ENCODE measurements at places on chromosomes 6 and 20.

GRCh38 chr6:128368213-128368944, 152.0 kb downstream of the PTPRK start:
- no peak for DNase-seq

- no peak for DNase-seq
Observed at GRCh38 chr20:13102694-13103093, 93.9 kb downstream of the SPTLC3 start.

DNA sequence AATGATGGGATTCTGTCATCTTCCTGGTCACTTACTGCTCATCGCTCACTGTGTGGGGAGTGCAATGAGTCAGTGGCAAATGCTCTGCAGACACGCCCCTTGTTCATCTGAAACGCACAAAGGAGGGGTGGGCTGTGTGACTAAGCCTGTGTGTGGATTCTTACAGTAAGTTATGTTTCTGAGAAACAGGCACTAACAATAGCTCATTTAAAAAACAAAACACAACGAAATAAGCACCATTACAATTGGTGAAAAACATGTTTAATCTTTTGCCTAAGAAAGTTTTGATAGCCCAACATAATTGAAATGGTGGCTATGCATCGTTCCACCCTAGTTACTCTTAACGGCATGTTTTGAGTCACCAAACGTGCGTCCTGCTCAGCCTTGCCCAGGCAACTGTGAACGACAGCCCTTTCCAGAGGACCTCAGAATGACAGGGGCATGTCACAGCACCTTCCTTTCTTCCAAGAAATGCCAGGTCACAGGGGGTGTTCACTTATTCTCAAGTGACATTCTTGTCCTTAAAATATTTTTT, 118.4 kb upstream of the SGK1 start:
- peak; percentile 64 for DNase-seq

DNA sequence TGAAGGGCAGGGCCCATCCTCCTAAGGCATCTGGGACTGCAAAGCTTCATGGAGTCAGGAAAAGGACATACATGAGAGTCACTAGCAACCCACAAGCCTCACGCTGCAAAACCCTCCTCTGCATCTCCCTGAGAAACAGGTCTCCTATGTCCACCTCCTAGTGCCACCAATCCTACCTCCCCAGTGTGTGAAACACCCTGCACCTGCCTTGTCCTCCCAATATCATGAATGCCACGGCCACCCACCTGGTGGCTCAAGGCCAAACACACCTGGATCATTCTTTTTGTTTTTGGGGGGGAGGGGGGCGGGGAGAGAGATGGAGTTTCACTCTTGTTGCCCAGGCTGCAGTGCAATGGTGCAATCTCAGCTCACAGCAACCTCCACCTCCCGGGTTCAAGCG, 90.5 kb downstream of the ZMYND8 start:
- DNase-seq = no peak

- no peak for DNase-seq
Observed at GRCh38 chr6:154689493-154690255, 43.5 kb upstream of the SCAF8 start.

DNA sequence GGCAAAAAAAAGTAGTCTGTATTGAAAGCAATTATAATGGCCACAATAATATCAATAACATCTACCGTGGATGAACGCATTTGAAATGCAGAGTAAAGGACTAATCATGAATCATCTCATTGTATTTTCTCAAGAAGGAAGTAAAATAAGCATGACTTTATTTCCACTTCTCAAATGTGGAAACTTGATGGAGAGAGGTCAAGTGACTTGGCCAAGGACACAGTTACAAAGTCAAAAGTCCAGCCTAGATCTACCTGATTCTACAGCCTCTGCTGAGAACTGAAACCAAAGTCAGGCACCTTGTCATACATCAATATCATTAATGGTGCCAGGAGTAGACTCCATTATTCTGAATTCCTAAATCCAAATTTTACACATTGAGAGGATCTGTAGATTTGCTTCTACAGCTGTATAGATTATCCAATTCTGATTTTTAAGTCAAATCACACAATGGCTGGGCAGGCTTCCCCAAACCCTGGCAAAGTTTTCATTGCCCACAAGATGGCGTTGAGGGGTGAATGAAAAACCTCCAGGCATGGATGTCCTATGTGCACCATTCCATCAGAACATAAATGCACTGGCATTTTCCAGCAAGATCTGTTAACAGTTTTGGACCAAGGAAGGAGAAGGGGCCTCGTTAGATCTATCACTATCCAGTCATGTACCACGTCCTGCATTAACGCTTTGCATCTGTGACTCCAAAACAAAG, 423.1 kb downstream of the MAFB start:
- no peak for DNase-seq

DNA sequence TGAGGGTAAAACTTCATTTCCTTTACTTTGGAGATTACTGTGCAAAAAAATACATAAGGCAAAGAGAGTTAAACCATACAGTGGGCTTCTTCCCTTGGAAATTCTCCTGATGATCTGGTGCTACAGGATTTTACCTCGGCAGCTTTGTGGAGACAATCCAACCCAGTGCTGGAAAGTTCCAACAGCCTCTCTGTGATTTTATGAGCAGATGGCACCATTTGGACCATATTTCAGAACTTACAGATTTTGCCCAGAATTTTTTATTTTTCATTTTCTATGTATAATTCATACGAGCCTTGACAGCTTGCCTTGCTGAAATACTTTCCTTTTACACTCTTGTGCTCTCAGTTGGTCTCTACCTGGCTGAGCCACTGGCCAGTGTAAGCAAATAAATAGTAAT, 43.3 kb upstream of the TNFRSF21 start:
- DNase-seq = no peak

- no peak for DNase-seq
Observed at GRCh38 chr20:39592371-39592770, 630.2 kb downstream of the DHX35 start.

GRCh38 chr6:380234-381218, 11.0 kb upstream of the IRF4 start:
- DNase-seq = no peak

DNA sequence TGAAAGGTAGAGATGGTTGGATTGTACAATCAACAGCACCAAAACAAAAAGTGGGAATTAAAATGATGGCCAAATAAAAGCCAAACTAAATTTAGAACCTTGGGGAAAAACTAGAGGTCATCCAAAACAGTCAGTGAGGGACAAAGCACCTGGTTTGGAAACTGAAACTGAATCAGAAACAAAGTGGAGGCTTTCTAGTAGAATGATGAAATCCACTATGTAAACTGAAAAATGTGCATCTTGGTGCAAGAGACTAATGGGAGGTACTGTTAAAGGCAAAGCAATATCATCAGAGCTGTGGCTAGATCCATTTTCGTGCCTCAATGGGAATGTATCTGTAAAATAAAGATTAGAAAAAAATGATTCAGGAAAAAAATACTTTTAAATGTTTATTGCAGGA, 380.0 kb upstream of the GJE1 start:
- DNase-seq = no peak

DNA sequence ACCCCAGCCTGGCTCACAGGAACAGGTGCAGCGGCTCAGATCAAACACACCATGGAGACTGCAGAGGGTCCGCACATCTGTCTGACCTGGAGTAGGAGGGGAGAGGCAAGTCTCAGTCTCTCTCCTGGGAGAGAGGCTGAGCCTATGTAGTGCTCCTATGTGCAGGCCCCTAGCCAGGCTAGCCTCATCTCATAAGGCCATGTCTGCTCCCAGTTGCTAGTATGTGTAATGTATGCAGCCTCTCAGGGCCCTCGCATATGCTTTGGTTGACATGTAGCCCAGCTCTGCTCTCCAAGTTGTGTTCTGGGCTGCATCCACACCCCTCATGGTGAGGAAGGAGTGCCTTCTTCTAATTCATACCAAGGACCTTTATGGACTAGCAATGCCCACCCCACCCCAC, 11.8 kb downstream of the TNXB start:
- DNase-seq = no peak

- no peak for DNase-seq
Observed at GRCh38 chr6:141874930-141875602, 257.7 kb upstream of the GJE1 start.

GRCh38 chr20:53706466-53707370, 113.1 kb upstream of the ZNF217 start:
- DNase-seq = no peak

DNA sequence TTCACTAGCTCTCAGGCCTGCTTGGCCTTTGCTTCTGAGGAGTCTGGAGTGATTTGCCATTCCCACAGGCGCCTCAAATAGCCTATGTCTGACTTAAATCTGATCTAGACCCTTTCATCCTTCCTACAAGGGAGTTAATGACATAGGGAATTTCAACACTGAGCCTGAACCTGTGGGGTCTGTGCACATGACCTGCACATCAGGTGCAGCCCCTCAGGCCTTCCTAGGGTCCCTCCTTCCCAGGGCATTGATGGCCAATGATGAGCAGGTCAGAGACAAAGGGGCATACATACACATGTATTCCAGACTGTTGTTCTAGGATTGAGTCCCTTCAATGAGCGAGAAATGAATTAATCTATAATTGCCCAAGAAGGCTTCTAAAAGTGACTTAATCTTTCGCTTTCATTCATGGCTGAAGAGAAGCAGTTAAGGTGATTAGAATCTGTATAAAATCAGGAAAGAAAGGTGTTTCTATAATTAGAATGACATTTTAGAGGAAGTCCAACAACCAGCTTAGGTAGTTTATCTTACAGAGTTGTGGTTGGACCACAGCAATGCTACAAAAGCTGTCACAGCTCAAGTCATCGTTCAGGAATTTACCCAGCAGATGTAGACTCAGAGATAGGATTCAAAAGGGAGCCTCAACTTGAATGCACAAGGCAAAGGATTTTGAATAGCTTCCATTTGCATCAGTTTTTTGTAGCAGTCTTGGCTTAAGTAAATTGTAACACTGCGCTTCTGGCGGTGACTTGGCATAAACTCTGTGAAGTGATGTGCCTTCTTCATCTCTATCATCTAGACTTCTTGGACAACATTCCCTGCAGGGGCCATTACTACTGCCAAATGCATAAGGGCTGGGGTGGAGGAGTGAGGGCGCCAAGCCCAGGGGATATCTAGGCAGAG, 27.0 kb upstream of the TBC1D7 start:
- DNase-seq = no peak

DNA sequence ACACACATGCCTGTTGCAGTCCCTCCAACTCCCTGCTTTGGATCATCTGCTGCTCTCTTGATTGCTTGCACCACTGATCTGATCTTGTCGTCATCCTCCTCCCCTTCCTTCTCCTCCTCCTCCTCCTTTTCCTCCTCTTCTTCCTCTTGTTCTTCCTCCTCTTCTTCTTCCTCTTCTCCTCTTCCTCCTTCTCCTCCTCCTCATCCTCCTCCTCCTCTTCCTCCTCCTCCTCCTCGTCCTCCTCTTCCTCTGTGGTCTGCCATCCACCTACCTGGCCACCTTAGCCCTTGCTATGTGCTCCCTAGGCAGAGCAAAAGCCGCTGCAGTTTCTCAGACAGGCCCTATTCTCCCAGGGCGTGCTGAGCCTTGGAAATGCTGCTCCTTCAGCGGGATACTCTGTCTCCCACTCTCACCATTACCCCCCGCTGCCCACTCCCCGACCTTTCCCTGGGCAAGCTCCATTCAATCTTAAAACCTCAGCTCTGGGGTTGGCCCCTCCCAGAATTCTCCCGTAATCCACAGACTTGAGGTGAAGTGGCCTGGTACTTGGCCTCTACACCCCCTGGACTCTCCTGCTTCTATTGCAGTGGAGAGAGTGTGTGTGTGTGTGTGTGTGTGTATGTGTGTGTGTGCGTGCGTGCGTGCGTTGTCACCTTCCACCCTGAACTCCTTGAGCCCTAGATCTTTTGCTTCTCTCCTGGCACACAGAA, 105.0 kb downstream of the SASH1 start:
- DNase-seq = no peak
